Hepatocyte (in vitro differentiated cells): ENCODE measurements at places on chromosomes 13 and 19.
A peak's percentile ranks its signal among the peaks of the same experiment; 100 is the strongest.

DNA sequence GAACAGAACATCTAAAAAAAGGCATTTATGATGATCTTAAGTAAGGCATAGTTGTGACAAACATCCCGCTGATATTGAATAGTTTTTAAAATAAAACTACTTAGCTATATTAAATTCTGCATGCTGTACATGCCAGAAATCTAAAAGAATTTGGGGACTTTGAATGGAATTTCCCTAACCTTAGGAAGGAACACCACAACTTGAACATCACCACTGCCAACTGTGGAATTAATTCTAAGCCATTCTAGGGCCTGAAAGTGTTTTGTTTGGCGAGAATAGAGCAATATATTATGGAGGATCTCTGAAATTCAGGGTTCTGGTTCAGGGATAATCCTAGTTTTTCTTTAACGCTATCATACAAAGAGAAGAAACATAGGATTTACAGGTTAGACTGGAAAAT, 17.8 kb upstream of the LATS2 start:
- DNase-seq, result no peak

GRCh38 chr19:47891622-47891922, 5.5 kb upstream of the SULT2A1 start:
- no peak for DNase-seq

DNA sequence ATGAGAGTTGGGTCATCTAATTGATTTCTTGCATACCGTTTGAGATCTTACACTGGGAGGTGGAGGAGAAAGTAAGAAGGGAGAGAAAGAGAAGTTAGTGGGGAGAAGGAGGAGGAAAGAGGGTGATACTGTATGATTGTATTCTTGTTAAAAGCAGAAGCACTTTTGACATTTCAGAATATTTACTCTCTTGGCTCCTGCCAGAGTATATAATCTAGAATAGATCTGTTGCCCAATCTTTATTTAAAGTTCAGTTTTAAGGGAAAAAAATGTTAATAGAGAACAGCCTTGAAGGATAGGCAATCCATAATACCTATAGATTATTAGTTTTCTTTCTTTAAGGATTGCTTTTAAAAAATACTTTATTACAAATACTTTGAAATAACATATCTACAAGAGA, 41.5 kb downstream of the PDS5B start:
- no peak for DNase-seq

DNA sequence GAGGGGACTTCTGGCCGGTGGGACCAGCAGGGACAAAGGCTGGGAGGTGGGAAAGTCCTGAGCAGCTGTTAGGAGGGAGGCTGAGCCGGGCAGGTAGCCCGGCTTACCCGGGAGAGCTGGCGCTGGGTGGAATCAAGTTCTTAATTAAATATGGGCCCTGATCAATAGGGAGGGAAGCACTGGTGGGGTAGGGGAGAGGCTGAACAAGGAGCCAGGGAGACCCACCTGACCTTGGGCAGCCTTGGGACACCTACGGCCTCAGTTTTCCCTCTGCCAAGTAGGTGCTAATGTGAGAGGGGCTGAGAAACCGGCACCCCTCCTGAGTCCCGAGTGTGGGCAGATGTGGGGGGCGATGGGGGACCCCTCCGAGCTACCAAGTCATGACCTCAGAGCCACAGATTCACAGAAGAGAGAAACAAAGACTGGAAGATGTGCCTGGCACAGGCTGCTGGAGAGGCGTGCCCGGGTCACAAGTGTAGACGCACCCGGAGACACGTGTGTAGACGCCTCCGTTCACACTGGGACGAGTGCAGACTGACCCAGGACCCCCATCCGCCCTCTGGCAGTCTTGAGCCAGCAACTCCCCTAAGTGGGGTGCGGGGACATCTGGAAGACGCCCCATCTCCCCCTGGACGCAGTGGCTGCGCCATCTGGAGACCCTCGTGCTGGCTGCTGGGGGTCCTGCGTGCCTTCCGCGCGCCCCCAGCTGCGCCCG, 8.4 kb downstream of the ONECUT3 start:
- DNase-seq, result no peak

- no peak for DNase-seq
Measured at GRCh38 chr19:51031880-51032225, 2.9 kb downstream of the KLK12 start.

DNA sequence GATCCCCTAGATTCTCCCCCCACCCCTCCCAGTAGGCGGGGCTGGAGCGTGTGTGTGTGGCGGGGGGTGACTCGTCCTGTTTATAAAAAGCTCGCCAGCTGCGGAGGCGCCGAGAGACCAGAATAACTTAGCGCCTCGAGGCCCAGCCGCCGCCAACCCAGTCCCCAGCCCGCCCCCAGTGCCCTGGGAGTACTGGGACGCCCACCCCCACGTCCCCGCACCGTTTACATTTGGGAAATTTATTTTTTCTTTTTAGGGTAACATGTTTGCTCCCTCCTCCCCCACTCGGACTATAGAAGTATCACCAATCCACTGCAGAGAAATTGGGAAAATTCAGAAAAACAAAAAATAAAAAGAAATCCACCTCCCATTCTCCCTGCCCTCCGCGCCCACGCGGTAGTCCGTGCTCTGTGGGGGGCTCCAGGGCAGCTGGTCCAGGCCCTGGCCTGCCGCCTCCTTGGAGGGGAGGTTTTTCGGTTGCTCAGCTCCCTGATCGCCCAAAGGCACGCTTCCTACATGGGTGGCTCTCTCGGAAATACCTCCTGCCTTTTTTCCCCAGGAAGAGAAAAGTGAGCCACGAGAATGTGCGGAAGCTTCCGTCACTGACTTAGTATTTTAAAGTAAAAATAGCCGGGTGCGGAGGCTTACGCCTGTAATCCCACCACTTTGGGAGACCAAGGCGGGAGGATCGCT, 1.5 kb upstream of the RAB3A start:
- peak; percentile 84 for DNase-seq

GRCh38 chr13:40113643-40114304, 458.3 kb downstream of the COG6 start:
- DNase-seq, result no peak

DNA sequence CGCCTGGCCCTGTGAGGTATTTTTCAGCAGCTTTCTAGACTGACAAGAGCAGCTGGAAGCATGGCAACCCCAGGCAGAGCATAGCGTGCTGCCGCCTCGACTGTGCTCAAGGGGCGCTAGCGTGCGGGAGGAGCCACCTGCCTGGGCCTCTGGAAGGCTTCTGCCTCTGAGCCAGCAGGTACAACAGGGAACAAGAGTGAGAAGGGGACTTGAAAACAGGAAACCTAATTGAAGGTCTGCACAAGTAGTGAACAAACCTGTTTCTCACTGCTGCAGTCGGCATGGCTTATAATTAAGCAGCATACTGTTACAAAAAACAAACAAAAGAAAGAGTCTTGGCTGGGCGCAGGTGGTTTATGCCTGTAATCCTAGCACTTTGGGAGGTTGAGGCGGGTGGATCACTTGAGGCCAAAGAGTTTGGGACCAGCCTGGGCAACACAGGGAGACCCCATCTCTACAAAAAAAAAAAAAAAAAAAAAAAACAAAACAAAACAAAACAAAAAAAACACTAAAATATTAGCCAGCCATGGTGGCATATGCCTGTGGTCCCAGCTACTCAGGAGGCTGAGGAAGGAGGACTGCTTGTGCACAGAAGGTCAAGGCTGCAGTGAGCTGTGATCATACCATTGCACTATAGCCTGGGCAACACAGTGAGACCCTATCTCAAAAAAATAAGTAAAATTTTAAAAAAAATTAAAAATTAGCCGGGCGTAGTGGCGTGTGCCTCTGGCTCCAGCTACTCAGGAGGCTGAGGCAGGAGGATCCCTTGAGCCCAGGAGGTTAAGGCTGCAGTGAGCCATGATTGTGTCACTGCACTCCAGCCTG, 12.6 kb upstream of the GARRE1 start:
- DNase-seq, result peak; percentile 78
